ENCODE measurements at places on chromosomes 3 and 15.

DNA sequence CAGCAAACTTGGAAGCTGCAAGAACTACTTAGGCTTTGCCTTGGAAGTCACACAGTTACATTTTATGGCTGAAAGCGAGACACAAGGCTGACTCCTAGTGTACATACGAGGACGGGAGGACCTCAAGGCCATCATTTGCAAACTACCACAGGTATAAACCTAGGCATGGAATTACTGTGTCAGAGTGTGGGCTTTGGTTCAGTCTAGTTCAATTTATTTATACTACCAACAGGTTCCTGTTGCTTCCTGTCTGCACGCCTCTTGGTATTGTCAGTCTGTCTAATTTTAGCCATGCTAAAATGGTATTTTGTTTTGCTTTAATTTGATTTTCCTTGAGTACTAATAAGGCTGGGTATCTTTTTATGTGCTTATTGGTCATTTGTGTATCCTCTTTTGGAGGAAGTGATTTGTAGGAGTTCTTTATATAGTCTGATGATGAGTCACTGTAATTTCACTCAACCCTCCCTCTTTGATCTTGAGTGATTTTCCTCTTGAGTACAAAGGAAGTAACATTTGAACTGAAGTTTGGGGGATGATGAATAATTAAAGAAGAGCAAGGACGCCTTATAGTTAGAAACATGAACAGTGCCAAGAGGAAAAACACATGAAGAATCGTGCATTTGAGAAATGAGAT is 8.2 kb downstream of the ANKRD34C start:
- DNase-seq: no peak

GRCh38 chr15:81098861-81099651 is 35.0 kb upstream of the CFAP161 start:
- no peak for DNase-seq

DNA sequence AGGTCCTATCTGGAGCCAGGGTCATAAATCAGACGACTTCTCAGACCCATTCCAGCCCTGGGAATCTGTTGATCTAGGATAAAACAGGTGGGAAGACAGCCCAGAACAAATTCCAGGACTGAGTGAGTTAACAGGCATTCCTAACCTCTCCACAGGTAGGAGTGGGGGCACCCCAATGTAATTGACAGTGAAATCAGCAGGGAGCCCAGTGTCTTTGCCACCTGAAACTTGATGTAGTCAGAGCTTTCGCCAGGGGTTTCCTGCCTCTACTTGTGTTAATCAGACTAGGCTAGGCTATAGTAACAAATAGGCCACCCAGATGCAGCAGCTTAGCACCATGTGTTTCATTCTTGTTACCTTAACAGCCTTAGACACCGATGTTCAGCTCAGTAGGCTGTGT is 2.7 kb upstream of the HEG1 start:
- DNase-seq: no peak

DNA sequence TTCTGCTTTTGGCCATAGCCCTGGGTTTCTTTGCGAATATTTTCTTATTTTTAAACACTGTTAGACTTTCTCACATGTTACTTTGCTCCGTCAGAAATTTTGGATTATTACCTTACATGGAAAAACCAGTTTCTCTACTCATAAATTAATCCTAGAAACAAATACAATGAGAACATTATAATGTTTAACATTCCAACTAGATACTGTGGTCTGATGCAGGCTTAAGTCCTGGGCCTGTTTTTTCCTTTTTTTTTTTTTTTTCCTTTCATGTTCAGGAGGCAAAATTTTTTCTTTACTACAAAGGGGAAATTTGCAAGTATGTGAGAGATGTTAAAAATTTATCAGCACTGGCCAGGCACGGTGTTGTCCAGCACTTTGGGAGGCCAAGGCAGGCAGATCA is 28.9 kb downstream of the POPDC2 start:
- DNase-seq: no peak

DNA sequence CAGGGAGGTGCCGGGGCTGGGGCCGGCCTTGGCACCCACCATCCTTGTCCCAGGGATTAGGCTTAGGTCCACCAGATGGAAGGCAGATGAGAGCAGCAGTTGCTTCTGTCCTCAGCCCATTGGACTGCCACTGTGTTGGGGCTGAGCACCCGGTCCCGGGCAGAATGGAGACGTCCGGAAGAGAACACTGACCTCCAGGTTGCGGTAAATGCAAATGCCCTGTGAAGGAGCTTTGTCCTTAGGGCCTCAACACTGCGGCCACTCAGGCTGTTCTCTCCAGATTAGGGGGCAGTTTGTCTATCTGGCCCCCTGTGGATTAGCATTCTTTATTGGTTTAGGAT is at the start of gene SERINC4:
Gene SERINC4, minus strand, starts transcription at position 276 of the 341 bp plus-strand sequence. Its CDS starts 234 bp downstream, at position 42.
- no peak for DNase-seq

GRCh38 chr3:105388176-105388575 is 21.5 kb downstream of the ALCAM start:
- DNase-seq: no peak

DNA sequence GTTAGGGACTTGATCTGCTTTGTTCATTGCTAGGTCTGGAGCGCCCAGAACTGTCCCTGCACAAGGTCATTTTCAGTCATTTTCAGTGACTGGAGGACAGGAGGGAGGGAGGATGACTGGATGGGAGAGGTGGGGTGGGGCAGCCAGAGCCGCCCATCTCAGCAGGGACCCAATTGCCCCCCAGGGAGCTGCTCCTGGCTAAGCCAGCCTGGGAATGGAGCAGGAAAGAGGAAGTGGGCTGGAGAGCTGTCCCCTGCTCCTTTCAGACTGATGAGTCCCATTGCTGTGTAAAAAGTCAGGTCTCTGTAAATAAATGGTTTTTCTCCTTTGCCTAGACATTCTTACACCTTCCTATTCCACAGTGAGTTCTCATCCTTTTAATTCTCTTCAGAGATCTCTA is 98.4 kb upstream of the RAD18 start:
- DNase-seq: no peak

DNA sequence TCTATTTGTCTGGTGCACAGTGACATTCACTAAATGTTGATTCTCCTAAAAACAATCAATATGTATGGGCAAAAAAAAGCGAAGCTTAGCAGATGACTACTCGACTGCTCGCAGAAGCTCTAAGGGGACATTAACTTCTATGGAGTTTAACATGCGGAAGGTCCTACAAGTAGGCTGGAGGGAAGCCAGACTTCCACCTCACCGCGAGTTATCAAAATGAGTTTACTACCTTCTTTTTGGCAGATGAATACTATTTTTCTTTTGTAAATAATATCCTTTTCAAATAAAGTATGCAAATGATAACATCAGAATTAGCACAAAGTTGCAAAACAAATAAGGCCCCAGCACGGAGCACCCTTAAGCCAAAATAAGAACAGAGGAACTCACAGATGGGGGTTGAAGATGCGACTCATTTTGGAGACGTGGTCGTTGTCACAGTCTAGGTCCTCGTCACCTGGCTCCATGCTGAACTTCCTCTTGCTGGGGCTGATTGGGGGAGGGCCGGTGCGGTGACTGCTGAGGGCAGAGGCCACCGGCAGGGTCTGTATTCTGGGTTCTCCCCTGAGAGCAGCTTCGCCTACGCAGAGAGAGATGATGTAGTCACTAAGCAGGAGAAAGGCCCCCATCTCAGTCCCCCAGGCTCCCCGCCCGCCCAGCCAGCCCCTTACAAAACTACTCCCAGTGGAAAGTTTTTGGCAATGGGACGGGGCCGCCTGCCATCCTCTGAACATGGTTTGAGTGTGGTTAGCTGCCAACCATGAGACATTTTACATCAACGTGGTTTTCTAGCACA is 42.1 kb downstream of the VGLL4 start:
- no peak for DNase-seq

DNA sequence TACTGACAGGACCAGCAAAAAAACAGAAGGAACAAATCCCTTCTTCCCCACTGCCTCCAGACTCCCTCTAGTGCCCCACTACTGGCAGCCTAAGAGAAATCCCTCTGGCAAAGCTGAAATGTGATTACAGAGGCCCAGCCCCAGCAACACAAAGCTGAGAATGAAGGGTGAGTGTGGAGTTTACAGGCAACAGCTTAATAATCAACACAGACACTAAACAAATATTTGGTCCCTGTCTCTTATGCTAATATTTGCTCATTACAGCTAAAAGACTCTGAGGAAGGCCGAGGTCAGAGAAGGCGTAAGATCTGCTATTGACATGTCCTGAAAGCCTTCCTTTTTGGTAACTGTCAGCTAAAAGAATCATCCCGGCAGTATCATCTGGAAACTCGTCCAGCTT is 308.5 kb upstream of the RASGRP1 start:
- no peak for DNase-seq

- no peak for DNase-seq
Observed at GRCh38 chr3:182912474-182912873, 67.9 kb downstream of the DCUN1D1 start.

DNA sequence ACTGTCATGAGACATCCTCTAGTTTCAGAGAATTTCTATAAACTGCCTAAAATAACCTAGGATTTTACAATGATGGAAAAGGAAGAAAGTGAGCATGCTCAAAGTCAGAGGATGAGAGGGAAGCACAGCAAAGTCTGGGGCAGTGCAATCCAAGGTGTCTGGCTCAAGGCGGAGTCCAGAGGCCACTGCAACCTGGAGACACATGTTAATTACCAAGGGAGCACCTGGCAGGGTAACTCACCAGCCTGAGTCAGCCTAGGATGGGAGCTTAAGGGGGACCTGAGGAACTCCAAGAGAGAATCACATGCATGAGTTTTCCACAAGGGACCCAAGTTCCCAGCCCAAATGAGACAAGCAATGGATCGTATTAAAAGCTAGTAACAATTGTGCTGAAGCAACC is 49.8 kb downstream of the PLD1 start:
- no peak for DNase-seq

DNA sequence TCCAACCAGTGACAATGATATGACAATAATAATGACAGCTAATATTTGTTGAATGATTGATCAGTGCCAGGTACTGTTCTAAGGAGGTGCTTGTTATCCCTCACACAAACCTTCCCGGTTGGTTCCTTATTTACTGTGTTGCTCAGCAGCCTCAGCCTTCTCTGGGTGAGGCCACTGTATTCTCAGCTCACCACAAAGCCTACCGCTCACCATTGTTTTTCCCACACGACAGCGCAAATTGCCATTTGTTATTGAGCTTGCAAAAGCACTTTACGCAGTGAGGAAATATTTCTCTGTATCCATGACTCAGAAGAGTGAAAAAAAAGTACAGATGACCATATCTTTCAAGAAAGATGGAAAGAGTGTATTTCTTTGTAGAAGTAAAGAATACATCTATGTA is 49.5 kb upstream of the PDZRN3 start:
- DNase-seq: no peak

DNA sequence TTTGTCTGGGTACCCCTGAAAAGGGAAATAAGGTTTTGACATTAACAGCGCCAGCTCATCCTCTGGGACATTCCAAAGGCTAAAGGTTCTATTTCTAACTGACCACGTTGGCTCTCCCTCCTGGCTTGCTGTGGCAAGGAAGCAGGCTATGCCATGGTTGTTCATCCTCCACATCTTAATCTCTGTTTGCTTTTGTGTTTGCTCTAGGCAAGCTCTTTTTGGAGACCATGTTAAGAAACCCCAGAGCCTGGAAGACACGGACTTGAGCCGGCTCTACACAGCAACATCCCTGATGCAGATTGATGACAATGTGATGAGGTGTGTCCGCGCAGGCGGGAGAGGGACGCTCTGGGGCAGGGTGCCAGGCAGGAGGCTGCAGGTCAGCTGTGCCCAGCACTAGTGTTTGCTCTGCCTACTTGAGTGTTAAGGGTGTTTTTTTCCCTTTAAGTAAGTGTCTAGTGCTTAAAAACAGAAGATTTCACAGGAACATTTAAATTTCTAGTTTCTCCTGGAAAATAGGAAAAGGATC is 33.3 kb downstream of the RLBP1 start:
- DNase-seq: no peak

- DNase-seq: no peak
Observed at GRCh38 chr15:88623061-88623460, 1.9 kb downstream of the AEN start.

GRCh38 chr15:50050986-50051743 is 67.9 kb downstream of the ATP8B4 start:
- no peak for DNase-seq

GRCh38 chr3:54653456-54654195 is 274.2 kb downstream of the LRTM1 start:
- DNase-seq: no peak

GRCh38 chr15:82870727-82871320 is 61.4 kb downstream of the WHAMM start:
- no peak for DNase-seq

- no peak for DNase-seq
Observed at GRCh38 chr3:110756705-110757104, 314.9 kb upstream of the NECTIN3 start.

- DNase-seq: no peak
Observed at GRCh38 chr3:14262212-14262611, 83.6 kb downstream of the LSM3 start.

- DNase-seq: no peak
Observed at GRCh38 chr3:50299638-50299928, 378 bp upstream of the HYAL3 start.

DNA sequence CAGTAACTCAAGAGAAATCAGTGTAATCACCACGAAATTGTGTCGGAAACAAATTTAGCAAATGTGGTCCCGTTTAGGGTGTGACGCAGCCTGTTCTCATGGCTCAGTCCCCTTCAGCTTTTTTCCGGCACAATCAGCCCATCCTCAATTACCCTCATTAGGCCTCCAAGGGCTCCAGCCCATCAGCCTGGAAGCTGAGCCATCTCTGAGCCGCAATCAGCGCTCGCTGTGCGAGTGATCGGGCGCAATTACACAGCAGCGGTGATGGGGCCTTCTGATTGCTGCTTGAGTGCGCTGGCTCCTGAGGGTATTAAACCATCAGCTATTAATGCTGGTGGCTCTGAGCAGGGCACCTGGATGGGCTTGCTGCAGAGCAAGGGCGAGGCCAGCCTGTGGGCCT is 55.6 kb downstream of the PLXNA1 start:
- DNase-seq: no peak

DNA sequence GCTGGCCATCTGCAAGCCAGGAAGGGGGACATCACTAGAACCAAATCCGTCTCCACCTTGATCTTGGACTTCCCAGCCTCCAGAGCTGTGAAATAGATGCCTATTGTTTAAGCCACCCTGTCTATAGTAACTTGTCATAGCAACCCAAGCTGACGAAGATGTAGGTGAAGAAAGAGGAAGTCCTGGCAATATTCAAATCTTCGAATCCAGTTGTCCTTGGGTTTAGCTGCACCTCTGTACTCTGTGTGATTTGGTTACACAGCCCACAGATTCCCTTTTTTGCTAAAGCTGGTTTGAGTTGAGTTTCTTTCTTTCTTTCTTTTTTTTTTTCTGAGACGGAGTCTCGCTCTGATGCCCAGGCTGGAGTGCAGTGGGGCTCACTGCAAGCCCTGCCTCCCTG is 68.0 kb upstream of the XCR1 start:
- no peak for DNase-seq

DNA sequence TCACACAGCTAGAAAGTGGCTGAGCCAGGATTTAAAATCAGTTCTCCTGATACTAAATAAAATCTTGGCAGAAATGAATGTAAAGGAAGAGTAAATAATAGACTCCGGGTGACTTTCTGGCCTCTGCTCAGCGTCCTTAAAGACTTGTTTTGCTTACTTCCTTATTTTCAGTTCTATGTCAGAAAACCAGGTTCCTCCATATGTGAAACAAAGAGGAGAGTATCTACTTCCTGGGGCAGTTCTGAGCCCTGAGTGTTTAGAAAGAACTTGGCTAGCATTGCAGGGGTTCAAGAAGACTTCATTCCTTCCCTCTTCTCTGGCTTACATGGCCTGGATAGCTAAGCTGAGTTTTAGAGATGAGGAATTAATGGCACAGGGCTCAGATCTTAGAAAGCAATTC is 222.8 kb upstream of the TLE3 start:
- no peak for DNase-seq

Data from stimulated activated CD4-positive, alpha-beta T cell treated with anti-CD3 and anti-CD28 coated beads, TNF-alpha, amount 100 ng/mL, for 48 hours (primary cell).